ENCODE measurements at places on chromosomes 13 and 19.

- DNase-seq, result no peak
Observed at GRCh38 chr13:37889820-37890219, 20.2 kb upstream of the TRPC4 start.

- DNase-seq, result no peak
Observed at GRCh38 chr19:45151821-45152503, 8.8 kb downstream of the NKPD1 start.

DNA sequence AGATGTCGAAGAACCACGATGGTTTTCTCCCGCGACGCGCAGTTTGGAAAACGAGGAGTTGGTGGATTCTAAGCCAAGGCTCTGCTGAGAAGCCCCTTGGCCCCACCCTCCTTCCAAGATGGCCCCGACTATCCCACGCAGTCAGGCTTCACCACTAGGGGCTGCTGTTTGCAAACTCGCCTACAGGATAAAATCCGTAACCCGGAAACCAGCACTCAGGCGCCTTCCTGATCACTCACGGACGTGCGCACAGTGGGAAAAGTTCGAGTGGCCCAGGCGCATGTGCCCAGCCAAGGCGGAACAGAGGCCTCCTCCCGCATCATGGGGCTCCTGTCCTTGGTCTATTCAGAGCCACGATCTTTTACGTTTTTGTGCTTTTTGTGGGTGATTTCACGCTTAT lies 19.2 kb upstream of the UQCR11 start:
- DNase-seq, result peak; percentile 9

GRCh38 chr13:108102771-108103170 lies 112.6 kb downstream of the LIG4 start:
- DNase-seq, result no peak

DNA sequence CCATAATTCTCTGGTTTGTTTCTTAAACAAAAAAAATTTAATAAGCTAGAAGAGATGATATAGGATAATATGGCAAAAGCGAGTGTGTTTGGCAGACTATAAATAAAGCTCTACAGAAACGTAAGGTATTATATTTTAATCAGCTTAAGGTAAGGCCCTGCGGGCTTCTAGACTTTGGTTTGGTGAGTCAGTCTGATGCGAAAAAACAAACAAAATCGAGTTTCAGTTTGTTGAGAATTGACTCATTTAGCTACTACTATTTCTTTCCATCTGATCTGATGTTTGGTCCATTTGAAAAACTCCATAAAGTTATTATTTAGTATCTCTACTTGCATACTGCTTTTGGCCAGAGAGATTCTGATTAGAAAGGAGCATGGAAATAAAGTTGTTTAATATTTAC lies 138.0 kb downstream of the MIPEP start:
- no peak for DNase-seq

GRCh38 chr19:3123088-3123721 lies 12.6 kb upstream of the GNA15 start:
- no peak for DNase-seq

DNA sequence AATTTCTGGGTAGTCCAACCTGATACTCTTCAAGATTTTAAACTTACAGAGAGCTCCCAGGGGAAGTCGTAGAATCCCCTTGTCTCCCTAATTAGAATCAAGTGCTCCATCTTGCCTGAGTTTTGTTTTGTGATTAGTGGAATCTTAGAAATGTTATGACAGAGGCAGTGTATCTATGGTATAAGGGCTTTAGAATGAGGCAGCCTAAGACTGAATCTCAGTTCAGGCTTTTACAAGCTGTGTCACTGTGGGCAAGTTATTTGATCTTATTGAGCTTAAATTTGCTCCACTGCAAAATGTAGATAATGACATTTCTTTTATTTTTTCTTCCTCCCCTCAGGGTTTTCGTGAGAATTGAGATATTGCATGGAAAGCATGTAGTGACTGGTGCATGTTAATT lies 215.5 kb downstream of the POSTN start:
- DNase-seq, result no peak

DNA sequence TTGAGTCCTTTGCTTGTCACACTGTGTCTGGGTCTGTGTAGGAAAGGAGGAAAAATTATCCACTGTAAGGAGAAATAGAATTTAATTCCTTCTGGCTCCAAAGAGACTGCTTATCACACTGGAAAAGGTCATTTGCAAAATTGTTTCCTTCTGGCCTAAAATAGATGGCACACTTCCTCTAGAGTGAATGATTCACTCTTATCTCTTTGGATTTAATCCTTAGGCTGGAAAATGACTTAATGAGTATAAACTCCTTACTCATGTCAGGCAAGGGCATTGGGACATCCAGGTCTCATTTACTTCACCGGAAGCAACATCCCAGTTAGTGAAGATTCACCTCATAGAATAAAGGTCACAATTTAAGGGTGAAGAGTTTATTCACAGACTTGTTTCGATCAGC lies 293.6 kb downstream of the OXGR1 start:
- no peak for DNase-seq

GRCh38 chr19:6417713-6418561 lies 6.7 kb downstream of the KHSRP start:
- DNase-seq, result no peak

DNA sequence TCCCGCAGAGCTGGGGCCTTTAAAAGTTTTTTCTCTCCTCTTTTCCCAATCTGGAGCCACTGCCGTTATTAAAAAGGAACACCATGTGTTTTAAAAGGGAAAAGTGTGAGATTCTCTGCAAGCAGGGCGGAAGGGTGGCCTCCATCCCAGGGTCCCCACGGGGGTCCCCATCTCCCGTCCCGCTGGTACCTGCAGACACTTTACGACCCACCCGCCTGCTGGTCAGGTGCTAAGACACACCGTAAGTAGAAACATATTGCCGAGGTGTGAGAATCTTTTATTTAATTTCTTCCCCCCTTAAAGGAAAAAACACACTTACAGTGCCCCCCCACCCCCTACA lies 1.8 kb downstream of the CRLF1 start:
- DNase-seq, result no peak

DNA sequence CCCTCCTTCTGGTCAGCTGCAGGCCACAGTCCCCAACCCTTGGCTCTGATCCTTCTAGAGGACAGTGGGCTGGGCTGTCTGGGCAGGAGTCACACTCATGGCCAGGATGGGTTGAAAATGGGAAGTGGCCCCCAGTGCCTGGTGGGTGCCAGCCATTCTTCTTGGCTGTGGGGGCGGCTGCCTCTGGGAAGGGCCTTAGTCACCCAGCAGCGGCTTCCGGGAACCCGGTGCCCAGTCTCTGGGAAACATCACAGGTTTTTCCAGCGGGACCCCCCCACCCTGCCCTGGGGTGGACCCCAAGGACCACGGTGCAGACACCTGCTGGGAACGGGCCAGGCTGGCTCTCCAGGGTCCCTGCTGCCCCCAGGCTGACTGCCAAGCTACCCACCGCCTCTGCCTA lies 27.3 kb upstream of the SLC7A10 start:
- DNase-seq, result no peak

DNA sequence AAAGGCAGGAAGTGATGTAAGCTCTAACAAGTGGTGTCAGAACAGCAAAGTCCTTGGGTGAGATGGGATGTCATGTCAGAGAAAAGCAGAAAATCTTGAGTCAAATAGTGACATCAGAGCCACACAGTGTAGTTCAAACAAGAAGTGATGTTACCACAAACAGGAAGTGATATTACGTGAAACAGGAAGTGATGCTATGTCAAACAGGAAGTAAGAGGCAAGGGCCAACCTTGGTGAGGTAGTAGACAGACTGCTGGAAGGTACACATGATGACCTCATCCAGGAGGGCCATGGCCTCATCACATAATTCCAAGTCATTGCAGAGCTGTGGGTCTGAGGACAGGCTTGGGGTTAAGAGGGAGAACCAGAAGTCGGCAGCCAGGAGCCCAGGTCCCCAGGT lies 7.0 kb upstream of the MAMSTR start:
- DNase-seq, result no peak

- DNase-seq, result no peak
Observed at GRCh38 chr13:82688400-82688994, 1193.8 kb downstream of the SLITRK1 start.

Data from COR-L47 (cell line).